ENCODE measurements at places on chromosomes 6 and 20.
A peak's percentile ranks its signal among the peaks of the same experiment; 100 is the strongest.

GRCh38 chr6:54248994-54249393 is 59.2 kb upstream of the TINAG start:
- DNase-seq: no peak

DNA sequence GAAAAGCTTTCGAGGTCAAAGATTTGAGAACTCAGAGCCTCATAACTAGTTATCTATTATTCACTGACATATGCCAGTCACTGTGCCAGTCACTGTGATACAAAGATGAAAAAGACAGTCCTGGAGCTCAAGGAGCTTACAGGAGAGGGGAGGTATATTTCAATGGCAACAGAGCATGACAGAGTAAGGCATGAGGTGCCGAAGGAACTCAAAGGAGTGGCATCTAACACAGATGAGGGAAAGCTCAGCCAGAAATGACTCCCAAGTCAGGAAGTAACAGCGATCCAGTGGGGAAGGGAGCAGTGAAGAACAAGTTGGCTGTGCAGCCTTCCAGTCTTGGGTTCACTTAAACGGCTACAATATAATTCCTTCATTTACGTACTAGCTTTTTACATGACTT is 46.6 kb downstream of the DTNBP1 start:
- no peak for DNase-seq

DNA sequence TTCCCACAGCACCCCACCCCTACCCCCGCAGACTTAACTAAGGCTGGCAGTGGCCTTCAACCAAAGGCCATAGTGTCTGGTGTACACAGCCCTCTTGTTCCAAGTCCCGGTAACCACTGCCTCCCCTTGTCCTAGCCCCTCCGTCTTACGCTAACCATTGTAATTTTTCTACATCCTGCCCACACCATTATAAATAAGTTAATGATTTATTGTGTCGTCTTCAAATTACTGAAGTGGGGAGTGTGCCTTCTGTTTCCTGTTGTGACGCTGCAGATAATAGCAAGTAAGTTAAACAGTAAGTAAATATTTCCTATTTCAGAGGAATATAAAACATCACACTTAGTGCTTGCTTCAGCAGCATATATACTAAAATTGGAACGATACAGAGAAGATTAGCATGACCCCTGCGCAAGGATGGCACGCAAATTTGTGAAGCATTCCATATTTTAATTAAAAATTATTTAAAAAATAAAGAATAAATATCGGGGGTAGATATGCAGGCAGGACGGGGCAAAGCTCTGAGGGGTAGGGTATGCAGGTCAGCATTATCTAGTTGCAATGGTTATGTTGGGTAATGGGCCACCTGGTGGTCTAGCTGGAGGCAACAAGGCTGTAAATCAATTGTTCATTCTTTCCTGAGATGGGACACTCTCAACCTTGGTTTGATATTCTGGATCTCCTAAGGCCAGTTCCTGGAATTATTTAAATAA is 15.1 kb downstream of the SRSF6 start:
- DNase-seq: no peak

DNA sequence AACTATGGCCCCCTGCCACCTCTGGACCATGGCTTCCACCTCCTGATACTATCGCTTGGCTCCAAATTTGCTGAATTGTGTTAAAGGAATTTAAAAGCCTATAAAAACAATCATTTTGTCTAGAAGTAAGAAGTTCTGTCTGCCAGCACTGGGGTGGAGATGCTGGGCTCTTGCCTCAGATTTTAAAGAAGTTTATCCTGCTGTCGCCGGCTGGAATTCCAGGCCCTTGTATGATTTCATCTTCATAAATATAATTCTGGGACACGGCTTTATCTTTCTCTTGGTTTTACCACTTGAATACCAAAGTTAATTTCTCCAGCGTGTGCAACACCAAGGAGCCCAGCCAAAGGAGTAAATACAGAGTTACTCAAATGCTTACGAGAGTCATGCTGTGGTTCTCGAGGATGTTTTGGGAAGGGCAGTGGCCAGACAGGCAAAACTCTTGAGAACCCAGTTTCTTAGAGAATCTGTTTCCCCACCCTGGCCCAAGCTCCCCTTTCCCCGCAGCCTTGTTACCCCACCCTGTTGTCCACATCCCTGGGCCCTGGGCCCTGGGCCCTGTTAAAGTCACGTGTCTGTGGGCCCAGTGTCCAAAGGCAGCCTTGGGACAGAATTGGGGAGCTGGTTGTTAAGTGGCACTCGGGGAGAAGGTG is 31.9 kb downstream of the C6orf89 start:
- peak; percentile 71 for DNase-seq

GRCh38 chr6:74603322-74604076 is 602.4 kb downstream of the COL12A1 start:
- no peak for DNase-seq

GRCh38 chr20:20037960-20038359 is 14.3 kb downstream of the CRNKL1 start:
- peak; percentile 36 for DNase-seq

DNA sequence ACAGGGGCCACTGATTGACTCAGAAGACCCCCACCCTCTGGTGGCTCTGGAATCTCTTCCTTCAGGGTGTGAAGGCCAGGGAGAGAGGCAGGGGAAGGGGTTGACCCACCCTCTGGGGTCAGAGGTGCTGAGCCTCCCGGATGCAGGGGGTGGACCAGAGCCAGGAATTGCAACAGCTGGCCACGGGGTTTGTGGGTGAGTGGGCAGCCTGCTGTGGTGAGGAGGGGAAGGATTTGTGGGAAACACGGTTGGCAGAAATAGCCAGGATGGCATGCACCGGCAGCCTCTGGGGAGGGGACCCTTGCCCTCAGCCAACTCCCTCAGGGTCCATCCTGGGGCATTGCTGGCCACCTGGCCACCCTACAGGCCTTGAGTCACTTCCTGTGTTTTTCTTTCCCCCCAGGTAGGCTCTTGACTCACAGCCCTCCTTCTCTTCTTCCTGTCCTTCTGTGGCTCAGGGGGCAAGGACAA is 92.8 kb downstream of the MRPL14 start:
- no peak for DNase-seq

GRCh38 chr20:972256-972655 is 29.9 kb downstream of the RSPO4 start:
- DNase-seq: no peak

DNA sequence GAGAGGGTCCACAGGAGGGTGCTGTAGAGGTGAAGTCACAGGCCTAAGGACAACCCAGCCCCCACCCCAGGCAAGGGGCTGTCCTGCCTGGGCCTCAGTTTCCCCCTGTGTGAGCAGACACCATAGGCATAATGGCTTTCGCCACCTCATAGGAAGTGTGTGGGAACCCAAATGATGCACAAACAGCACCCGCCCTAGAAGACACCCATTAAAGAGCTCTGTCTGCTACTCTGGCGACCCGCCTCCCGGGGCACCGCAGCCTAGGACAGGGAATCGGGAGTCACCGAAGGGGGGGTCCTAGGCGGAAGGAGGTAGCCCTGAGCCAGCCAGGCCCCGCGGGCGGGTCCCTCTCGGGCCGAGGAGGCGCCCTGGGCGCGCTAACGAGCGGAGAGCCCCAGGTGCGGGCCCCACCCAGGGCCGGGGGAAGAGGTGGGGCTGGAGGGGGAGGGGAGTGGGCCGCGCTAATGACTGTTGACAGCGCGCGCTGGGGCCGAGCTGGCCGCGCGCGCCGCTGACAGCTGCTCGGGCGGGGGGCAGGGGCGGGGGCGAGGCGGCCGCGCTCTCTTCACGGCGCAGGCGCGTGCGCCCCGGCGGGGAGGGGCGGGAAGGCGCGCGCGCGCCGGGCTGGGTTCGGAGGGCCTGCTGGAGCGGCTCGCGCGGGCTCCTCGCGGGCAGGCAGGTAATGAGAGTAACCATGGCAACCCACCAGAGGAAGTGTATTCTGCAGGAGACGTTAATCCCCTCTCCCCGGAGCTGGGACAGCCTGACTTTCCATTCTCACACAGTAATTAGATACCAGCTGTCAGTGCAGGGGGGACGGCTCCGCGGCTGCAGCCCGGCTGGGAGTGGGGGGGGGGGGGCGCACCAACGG is 48.9 kb downstream of the NOL4L start:
- no peak for DNase-seq

DNA sequence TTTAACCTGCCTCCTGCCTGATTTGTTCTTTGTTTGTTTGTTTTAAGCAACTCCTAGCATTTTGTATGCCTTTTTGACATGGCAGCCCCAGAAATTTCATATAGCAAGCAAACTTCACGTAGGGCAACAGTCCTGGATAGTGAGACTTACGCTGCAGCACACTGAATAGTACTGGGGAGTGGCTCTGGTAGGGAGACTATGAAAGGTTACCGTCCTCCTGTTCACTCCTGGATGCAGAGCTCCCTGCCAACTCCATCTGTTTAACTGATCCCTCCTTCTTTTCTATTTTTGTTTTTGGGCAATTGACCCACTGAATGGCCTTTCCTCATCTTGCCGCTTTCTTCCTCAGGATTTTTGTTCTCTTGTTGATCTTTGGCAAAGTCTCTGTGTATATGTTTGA is 44.5 kb upstream of the BMP6 start:
- no peak for DNase-seq

- no peak for DNase-seq
These were observed 3.7 kb downstream of the BIRC7 start for GRCh38 chr20:63239431-63239830.

- no peak for DNase-seq
These were observed 743 bp downstream of the CMTR1 start for GRCh38 chr6:37433657-37434271.

DNA sequence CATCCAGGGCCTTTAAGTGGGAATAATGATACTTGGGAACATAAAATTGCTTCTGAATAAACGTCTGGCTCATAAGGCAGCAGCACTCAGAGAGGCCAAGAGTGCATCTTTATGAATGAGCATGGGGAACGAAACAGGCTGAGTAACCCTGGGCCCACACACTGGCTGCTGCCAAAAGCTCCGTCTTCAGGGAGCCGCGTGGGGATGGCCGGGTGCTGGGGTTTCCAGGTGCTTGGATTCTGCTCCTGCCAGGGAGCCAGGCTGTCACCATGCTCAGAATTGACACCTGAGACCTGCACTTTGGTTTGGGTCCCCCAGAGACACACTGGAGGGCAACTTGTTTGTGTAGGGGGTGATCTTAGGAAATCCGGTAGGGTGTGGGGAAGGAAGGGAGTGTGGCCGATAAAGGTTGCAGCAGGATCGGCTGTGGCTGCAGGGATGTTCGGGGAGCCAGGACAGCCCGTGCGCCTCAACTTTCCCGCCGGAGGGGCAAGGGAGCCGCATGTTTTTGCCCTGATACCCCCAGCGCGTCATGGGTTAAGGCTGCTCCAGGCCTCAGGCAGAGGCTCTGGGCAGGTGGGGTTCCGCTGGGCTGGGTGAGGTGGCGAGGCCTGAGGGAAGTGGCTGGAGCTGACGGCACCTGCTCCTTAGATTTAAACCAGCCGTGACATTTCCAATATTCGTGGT is 101.8 kb downstream of the YTHDF1 start:
- no peak for DNase-seq

GRCh38 chr6:37171201-37171969 is 1.4 kb downstream of the PIM1 start:
- DNase-seq: peak; percentile 67

- no peak for DNase-seq
These were observed 116.8 kb downstream of the PRND start for GRCh38 chr20:4838526-4838925.

DNA sequence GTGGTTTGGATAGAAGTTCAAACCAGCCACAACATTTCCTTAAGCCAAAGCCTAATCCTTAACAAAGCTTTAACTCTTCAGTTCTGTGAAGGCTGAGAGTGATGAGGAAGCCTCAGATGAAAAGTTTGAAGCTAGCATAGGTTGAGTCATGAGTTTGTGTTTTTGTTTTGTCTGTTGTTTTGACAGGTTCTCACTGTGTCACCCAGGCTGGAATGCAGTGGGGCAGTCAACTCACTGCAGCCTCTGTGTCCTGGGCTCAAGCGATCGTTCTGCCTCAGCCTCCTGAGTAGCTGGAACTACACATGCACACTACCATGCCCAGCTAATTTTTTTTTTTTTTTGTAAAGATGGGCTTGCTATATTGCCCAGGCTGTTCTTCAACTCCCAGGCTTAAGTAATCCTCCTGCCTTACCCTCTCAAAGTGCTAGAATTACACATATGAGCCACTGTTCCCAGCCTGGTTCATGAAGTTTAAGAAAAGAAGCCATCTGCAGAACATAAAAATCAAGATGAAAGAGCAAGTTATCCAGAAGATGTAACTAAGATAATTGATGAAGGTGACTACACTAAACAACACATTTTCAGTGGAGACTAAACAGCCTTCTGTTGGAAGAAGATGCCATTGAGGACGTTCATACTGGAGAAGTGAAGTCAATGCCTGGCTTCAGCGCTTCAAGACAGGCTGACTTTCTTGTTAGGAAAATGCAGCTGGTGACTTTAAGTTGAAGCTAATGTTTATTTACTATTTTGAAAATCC is 96.2 kb downstream of the SMAP1 start:
- peak; percentile 0 for DNase-seq

DNA sequence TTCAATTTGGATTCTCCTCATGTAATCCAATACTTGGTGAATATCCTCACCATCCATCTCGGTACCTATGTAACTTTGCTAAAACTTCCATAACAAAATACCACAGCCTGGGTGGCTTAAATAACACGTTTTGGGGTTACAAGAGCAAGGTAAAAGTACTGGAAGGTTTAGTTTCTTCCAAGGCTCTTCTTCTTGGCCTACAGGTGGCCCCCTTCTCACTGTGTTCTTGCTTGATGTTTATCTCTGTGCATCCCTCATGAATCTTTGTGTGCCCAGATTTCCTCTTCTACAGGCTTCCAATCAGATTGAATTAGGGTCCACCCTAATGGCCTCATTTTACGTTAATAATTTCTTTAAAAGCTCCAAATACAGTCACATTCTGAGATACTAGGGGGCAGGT is 163.3 kb upstream of the HCRTR2 start:
- DNase-seq: no peak

DNA sequence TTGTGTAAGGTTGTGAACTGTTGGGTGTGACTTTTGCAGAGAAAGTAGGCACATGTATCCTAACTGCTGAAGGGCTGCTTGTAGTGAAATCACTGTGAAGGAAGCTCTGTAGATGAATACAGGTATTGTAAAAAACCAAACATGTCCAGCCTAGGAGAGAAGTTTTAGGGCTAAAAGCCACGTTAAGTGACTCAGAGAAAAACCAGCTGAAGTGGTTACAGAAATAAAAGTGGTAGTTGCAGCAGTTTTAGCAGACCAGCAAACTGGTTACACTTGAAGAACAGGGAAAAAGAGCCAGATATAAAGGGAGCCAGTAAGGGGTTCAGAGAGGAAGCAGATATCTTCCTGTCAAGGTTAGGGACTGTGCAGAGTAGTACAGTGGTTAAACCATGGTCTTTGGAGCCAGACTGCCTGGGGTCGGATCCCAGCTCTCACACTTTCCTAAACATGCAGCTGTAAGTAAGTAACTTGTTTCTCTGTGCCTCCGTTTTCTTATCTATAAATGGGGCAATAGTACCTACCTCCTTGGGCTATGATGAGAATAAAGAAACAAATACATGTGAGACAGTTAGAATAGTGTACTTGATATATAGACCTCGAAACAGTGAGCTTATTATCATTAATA is 33.8 kb upstream of the RNF8 start:
- DNase-seq: no peak

- DNase-seq: no peak
These were observed 93.7 kb downstream of the NDUFAF5 start for GRCh38 chr20:13878566-13878965.

GRCh38 chr6:97663252-97663651 is 380.2 kb upstream of the MMS22L start:
- DNase-seq: no peak

- DNase-seq: no peak
These were observed 86.1 kb upstream of the ZNF217 start for GRCh38 chr20:53679597-53680309.
